ENCODE measurements at places on chromosomes 4 and X.

- DNase-seq, result no peak
These were observed 37.5 kb upstream of the ABCG2 start for GRCh38 chr4:88196013-88196365.

DNA sequence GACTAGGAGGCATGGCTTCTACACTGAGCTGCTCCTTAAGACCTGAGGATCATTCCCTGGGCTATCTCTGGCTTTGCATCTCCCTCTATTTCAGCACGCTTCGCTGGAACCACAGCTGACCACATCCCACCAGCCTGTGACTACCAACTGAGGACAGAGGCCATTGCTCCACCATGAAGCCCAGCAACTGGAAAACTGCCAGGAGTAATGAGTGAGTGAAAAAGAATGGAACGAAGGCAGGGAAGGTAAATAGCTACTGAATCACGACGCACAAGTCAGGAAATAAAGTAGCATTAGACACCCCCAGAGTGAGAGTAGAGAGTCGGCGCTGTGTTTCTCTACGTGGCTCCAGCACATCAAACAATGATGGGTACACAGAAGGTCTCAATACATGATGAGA, 314.7 kb downstream of the LDB2 start:
- DNase-seq, result no peak

GRCh38 chr4:13378973-13379759, 105.0 kb downstream of the RAB28 start:
- no peak for DNase-seq

GRCh38 chr4:182904211-182904761, 12.9 kb downstream of the DCTD start:
- no peak for DNase-seq

DNA sequence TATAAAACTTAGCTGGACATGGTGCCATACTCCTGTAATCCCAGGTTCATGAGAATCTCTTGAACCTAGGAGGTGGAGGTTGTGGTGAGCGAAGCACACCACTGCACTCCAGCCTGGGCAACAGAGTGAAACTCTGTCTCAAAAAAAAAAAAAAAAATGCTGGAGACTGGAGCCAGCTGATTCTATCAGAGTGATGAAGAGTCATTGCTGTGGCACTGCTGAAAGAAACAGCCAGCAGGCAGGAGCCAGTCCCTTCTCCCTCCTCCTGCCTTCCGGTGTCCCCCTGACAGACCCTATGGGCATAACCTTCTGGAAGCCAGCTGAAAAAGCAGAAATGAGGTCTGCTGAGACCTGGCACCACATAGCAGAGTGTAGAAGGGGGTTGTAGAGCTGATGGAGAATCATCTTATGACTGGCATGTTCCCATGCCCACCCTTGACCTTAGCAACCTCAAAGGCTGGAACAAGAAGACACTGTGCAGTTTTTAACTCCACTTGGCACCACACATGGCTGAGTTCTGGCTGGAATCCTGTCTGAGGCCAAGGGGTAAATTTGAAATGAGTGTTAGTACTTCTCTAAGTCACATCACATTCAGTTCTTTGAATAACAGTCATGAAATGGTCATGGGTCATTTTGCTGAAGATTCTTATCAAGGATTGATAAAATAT, 2.6 kb upstream of the SPINK2 start:
- DNase-seq, result no peak

GRCh38 chr4:124803641-124804040, 91.1 kb upstream of the ANKRD50 start:
- DNase-seq, result no peak

DNA sequence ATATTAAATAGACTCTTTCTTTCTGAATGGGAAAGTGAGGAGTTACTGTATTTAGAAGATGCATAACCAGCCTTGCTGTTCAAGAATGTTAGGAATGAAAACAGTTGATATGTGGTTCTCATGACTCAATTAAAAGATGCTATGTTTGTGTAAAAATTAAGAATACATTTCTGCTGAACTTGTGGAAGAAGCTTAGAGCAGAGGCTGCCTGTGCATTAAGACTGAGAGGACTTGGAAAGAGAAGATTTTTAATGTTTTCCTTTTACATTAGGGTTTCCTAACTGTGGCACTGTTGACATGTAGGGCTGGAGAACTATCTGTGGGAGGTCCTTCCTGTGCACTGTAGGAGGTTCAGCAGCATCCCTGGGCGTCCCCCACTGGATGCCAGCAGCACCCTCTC, 137.7 kb downstream of the GPR143 start:
- no peak for DNase-seq

DNA sequence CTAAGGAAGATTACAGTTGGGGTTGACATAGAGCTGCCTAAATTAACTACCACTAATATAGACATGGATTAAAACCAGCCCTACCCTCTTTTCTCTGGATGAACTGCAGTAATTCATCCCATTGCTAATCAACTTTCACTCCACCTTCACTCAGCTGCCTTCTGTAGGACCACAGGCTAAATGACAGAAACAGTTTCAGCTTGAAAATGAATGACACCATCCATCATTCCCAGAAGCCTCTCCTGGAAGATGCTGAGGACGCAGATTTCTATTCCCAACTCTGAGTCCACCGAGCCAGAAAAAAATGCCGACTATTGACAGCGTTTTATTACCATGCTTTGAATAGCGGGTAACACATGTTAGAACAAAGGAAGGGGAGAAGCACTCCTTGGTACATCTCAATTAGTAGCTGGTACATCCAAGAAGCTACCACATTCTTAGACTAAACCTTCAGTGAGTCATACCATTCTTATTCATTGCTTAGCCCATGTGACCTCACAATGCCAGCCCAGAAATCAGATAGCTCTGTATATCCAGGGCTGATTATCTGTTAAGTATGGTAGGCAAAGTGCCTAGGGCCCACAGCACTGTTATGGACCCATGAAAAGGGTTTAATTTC, 25.3 kb downstream of the DCX start:
- DNase-seq, result no peak

Data from MM.1S (cell line).